ENCODE measurements at places on chromosomes 1 and 21.

- DNase-seq: no peak
Measured at GRCh38 chr1:31881688-31882000, 56.5 kb downstream of the PTP4A2 start.

GRCh38 chr1:170471398-170472053 lies 60.4 kb upstream of the GORAB start:
- DNase-seq: peak; percentile 84

DNA sequence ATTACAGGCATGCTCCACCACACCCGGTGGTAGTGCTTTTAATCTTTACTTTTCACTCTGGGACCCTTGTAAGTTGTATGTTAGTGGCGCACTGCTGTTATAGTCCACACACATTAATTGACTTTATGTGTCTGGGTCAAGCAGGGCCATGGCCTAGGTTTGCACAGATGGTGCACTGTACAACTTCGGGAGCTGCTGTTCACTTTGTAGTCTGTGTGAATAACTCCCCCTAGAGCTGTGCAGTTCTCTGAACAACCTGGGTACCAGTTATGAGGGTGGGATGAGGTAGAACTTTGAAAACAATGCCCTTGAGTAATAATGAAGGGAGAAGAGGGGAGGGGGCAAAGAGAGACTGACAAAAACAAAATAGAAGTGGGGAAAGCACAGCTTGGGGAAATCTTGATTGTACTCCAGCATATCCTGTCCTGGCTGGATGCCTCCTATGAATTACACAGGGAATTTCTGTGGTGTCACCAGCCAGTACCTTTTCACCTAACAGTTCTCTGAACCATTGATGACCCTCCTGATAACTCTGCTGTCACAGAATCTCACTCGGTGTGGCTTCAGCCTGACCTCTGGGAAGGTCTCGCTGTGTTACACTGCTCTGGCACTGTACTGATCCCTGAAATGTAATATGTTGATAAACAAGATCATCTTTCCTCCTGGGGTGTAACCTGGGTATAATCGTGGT lies 2.2 kb downstream of the PTGFRN start:
- DNase-seq: no peak

GRCh38 chr1:112866151-112866550 lies 89.8 kb downstream of the SLC16A1 start:
- DNase-seq: peak; percentile 79

- no peak for DNase-seq
Measured at GRCh38 chr1:24775916-24776315, 30.7 kb downstream of the CLIC4 start.

GRCh38 chr1:155125946-155126555 lies 1.6 kb upstream of the EFNA1 start:
- peak; percentile 30 for DNase-seq

DNA sequence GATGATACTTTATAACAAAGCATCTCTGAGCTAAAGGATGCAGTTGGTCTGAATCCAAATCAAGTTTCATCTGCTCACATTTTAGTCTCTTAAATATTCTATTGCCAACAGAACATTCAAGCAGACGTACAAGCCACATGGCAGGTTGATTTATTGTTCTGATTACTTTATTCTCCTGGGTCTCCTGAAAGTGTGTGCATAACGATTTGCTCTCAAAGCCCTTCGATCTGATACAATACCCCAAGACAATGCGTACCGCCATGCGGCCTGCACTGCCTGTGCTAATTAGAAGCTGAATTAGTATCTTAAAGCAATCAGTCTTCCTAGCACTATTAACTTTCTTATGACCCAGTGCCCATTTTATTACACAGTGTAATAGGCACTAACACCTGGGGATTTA lies 56.9 kb downstream of the FHAD1 start:
- no peak for DNase-seq

DNA sequence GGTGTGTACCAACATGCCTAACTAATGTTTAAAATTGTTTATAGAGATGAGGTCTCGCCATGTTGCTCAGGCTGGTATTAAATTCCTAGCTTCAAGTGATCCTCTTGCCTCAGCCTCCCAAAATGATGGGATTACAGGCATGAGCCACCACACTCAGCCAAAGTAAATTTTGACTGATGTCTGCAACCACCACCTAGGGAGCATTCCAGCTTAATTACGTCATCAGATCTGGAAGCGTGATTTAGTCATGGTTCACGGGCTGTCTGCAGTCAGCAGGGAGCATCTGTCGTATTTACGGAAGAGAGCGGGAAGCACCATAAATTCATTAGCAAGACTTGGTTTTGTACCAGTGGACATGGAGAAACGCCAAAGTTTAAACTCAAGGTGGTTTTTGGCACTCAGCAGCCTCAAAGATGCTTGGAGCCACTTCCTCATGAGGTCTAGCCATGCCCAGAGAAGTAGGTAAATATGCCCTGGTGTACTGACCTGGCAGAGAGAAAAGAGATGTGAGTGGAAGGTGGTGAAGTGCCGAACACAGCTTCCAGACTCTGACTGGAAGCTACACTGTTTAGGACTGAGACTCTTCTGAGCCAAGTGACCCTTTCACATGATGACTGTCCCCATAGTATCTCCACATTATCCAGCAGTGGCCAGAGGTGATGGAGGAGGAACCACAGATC lies 60.8 kb upstream of the SLC35F3 start:
- DNase-seq: peak; percentile 21

- no peak for DNase-seq
Measured at GRCh38 chr1:119569095-119569494, 62.1 kb downstream of the HSD3B1 start.

- DNase-seq: no peak
Measured at GRCh38 chr1:164261691-164262240, 297.2 kb upstream of the PBX1 start.

GRCh38 chr1:53257454-53258081 lies 19.2 kb upstream of the MAGOH start:
- peak; percentile 40 for DNase-seq

DNA sequence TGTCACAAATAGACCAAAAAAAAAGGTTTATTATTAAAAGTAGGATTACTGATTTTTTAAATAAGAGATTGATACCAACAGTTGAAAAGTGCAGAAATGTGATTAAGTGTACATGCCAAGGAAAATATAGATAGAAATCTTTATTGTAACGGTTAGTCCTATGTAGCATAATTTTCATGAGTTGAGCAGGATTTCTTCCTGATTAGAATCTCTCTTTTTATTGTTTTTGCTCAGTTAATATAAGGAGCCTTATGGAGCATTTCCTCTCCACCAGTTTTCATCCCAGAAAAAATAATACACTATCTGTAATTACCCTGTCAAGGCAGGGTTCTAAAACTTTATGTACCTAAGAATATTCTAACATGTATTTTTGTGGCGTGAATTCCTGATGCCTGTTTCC lies 23.4 kb downstream of the CAPZA1 start:
- no peak for DNase-seq

- DNase-seq: no peak
Measured at GRCh38 chr1:119226321-119226720, 85.9 kb upstream of the WARS2 start.

DNA sequence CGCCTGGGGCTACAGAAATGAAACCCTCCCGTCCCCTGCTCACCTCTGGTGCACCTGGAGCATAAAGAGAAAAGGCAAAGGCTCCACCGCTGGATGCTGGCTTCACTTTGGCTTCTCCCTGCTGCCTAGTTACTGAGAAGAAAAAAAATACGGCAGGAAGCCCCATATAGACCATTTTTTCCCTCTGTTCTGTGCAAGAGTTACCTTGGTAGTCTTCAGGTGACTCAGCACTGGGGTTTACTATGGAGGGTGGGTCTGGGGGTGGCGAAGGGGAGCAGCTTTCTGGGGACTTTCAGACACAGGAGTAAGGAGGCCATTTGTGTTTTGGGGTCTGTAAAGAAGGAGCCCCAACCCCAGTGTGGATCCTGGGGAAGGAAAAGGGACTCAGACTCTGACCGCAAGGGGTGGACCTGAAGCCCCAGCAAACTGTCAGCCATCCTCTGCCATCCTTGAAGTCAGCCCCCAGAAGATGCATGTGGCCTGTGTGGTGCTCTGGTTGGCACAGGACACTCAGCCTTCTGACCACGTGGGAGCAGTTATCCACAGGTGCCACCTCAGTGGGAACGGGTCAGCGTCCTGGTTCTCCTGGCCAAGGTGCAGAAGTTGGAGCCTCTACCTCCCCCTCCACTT lies 25.9 kb upstream of the EPS8L3 start:
- no peak for DNase-seq
